ENCODE measurements at places on chromosomes 5 and 9.
A peak's percentile ranks its signal among the peaks of the same experiment; 100 is the strongest.

- DNase-seq = no peak
Observed at GRCh38 chr5:171080186-171080938, 218.5 kb downstream of the RANBP17 start.

DNA sequence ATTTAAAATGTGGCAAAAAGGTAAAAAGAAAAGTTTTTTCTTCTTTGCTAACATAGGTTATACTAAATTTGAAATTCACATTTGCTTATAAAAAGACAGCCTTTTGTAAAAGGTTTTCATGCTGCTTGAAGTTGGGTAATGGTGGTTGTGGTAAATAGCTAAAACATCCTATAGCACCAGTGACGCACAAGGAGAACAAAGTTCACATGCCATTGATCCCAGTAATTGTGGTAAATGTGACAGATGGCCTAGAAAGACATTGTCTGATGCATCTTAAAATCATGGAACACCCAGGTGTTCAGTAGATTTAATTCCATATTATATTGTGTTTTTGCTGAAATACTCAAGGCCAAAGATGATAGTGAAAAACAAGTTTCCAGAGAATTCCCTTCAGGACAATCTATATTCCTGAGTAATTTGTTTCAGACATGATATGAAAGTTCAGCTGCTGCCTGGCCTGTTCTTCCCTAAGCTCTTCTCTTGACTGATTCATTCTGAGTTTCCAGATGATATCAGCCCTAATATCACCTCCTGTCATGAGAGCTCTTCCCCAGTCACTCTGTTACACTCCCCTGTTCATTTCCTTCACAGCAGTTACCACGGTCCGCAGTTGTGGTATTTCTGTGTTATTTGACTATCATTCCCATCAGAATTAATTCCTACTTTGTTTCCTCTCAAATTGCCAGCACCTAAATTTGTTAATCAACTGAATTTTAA is 4.6 kb upstream of the FBXL17 start:
- no peak for DNase-seq

- DNase-seq = no peak
Observed at GRCh38 chr9:136722969-136723356, 10.6 kb downstream of the DIPK1B start.

DNA sequence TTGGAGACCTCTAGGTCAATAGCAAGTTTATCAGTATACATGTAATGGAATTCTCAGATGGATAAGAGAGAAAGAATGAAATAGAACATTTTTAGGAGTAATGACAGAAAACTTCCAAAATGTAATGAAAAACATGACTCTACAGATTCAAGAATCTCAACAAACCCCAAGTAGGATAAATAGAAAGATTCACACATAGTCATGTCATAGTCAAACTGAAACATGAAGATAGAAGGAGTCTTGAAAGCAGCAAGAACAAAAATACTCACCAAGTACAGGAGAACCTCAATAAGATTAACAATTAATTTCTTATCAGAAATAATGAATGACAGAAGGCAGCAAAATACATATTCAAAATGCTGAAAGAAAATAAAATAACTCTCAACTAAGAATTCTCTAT is 164.5 kb downstream of the SPATA31D1 start:
- no peak for DNase-seq

DNA sequence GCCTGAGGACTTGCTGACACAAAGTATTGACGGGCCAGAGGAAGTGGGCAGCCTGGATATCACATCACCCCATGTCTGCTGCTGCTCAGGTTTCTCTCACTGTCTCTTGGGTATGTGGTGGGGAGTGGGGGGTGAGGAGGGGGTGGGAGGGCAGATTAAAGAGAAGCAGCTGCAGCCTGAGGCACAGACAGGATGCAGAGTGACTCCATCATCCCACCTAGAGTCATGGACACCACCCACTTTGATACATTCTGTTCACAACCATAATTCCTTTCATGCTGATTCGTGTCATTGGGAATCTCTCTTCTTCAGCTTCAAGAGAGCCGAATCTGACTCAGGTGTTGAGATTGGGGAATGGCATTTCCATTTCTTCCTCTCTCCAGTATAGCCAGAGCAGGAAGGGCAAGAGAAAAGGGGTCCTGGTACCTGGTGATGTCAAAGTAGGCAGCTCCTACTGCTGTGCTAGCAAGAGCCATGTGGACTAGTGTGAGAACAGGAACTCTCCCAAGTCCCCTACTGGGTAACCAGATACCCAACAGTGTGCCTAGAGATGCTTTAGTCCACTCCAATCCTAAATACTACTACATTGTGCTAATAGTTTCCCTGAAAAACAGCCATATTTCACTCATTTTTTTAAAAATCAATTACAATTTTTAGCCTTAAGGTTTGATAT is 22.4 kb downstream of the GRAMD2B start:
- peak; percentile 30 for DNase-seq

DNA sequence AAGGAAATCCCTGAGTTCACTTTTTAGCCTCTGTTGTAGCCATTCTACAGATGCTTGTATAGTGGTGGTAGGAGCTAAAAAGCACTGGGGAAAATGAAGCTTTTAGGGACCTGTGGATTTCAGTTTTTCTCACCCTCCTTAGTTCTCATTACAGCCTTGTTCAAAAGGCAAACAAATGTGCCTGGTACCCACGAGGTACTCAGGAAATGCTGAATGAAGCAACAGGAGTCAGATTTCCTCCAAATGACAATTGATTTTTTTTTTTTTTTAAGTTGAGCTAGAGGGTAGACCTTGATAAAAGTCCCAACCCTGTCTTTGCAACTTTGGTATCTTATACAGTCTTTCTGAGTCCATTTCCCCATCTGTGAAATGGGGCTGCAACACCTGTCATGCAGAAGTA is 21.3 kb upstream of the TMOD1 start:
- DNase-seq = no peak

DNA sequence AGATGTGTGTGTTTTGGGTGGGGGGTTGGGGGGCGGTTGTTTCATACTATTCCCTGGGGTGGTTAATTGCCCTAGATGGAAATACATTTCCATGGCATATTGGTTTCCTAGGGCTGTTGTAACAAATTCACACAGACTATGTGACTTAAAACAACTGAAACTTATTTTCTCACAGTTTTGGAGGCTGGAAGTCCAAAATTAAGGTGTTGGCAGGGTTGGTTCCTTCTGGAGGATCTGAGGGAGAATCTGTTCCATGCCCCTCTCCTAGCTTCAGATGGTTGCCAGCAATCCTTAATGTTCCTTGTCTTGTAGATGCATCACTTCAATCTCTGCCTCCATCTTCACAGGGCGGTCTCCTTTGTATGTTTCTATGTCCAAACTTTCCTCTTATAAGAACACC is 353.7 kb upstream of the ACTBL2 start:
- no peak for DNase-seq

DNA sequence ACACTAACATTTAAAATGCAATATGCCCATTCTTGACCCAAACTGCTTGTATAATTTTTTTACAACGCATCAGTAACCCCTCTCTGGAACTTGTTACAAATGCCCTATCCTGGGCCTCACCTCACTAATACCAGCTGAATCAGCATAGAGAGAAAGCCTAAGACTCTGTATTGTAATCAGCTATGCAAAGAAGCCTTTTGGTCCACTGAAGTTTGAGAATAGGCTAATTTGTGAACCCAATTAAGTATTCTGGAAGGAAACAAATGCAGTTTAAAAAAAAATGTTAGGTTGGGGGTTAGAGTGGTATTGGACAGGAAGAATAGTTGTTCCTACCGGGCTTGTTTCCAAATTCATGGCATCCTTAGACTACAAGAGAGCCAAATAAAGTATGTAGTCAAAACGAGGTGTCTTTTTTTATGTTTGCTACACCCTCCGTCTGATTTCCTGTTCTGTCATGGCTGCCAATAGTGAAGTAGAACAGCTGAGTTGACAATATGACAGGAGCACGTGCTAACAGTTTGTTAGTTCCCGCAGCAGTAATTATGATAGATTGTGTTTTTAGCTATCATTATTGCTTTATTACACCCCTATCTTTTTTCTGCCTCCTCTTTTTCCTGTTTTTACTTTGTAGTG is 1048.7 kb upstream of the NUDT12 start:
- DNase-seq = no peak

GRCh38 chr9:107730666-107731065 is 241.1 kb upstream of the KLF4 start:
- no peak for DNase-seq

- DNase-seq = no peak
Observed at GRCh38 chr5:143914756-143915155, 102.8 kb downstream of the HMHB1 start.

GRCh38 chr9:70438341-70438928 is 24.0 kb upstream of the KLF9 start:
- no peak for DNase-seq

DNA sequence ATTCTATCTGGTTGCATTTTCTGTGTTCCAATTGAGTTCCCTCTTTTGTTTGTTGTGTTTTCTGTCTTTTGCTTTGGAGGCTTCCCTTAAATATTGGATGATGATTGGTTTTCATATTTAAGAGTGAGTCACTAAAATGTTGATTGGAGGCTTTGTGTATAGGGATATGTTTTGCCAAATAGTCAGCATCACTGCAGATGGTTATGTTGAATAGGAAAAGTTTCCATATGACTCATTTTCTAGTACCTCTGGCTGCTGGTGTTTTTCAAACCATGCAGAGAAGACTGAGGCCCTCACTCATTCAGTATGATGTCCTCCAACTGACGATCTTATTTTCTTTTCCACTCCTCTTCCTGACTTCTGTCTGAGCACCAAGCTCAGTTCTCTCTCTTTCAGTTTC is 1290.0 kb downstream of the EFNA5 start:
- no peak for DNase-seq

GRCh38 chr5:53361708-53362107 is 118.7 kb upstream of the FST start:
- DNase-seq = no peak

DNA sequence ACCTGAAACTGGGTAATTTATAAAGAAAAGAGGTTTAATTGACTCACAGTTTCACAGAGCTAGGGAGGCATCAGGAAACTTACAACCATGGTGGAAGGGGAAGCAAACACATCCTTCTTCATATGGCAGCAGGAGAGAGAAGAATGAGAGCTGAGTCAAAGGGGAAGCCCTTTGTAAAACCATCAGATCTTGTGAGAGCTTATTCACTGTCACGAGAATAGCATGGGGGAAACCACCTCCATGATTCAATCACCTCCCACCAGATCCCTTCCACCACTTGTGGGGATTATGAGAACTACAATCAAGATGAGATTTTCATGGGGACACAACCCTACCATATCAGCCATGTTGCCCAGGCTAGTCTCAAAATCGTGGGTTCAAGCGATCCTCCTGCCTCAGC is 143.4 kb downstream of the FGF18 start:
- DNase-seq = peak; percentile 34

- DNase-seq = no peak
Observed at GRCh38 chr9:14389146-14389545, 75.2 kb upstream of the NFIB start.

GRCh38 chr5:129639331-129639730 is 108.6 kb upstream of the MINAR2 start:
- no peak for DNase-seq

DNA sequence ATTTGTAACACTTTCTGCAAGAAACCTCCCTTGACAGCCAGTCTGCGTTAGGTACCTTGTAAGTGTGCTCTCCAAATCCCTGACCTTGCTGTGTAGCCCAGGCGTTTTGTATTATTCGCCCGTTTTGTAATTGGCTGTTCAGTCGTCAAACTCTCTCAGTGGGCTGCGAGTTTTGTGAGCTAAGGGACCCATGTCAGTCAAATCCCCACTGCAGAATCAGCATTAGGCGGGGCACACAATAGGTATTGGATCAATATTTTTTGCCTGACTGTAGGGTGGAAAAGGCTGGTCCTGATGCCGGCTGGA is 665 bp downstream of the DNAJC18 start:
- DNase-seq = no peak

DNA sequence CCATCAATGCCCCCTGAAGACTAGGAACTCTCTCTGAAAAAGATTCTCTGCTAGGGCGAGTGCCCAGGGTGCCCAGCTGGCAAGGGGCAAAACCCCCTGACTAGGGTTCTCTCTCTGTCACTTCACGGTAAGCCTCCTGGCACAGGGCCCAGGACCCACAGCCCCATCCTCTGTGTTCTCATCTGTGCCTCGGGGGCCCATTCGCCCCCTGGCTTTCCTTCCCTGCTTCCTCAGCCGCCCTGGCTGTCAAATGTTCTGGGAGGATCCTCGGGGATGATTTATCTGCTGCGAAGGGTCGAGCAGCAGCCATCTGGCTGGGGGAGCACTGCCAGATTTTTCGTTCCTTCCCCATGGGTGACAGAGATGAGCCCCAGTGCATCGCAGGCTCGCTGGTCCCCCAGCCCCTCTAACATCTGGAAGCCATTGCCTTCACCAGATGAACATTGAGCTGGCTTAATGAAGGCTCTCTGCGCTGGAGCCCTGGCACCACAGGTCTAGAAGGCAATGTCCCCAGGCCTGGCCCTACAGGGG is 24.2 kb downstream of the HMCN2 start:
- DNase-seq = no peak
